ENCODE measurements at places on chromosomes 7 and 10.

GRCh38 chr10:71697938-71698709 is 21.5 kb downstream of the C10orf105 start:
- no peak for DNase-seq

DNA sequence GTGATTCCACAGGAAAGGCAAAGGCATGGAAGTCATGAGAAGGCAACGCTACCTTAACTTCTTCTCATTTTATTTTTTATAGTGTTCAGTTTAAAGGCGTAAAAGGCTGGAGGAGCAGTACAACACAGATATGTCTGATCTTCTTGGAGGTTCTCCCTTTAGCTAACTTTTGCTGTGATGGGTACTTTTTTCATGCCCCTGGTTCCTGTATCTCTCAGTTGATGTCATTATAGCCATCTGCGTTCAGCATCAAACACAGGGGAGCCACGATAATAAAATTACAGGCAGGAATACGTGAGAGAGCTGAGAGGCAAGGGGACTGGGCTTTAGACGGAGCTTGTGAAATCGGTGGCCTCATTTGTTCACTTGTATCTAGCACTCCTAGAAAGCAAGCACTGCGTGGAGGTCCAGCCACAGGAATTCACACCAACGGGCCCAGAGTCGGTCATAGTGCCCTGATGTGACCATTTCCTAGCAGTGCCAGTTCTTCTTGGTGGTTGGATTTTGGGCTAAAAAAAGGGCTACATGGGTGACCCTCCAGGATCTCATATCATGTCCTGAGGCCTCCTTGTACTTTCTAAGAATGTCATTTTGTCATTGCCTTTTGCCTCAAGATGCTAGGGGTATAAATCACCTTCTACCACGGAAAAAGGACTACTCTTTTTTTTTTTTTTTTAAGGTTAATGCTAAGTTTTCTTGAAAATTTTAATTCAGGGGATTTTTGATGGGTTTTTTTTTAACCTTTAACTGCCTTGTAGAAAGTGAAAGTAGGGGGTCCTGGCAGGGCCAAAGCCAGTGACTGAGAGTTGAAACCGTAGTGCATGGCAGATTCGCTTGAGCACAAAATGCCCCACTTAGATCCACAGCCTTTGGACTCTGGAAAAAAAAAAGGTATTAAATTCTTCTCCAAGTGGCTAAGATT is 191.5 kb downstream of the CELF2 start:
- no peak for DNase-seq

DNA sequence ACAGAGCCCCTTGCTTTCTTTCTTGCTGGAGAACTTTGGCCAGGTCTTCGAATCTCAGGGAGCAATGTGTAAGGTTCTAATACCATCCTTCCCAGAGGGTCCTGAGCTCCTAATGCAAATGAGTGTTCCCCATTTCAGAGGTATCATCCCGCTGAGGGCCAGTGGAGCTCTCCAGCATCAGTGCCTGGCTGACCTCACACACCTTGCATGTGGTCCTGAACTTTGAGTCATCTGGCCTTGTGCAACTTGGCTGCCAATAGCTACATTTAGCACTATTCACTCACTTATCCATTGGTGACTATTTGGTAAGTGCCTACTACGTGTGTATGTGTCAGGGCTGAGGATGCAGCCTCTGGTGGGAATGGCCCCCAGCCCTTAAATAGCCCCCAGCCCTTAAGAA is 48.4 kb upstream of the HABP2 start:
- no peak for DNase-seq

GRCh38 chr10:44879531-44879899 is 31.6 kb upstream of the TMEM72 start:
- no peak for DNase-seq

DNA sequence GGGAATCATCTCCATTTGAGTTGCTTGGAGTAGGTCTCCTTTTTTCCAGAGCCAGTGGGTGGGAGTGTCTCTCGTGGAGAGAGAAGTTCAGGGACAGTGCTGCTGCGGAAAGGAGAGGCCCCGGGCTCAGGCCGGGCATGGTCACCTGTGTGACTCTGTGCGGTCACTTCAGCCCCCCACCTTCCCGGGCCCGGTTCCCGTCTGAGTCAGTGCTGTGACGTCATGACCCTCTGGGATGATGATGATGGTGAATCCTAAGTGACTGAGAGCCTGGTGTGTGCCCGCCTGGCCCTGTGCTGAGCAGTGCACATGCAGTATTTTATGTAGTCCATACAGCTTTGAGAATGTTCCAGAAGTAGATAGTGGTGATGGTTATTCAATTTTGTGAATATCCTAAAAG is 32.6 kb upstream of the AP5Z1 start:
- no peak for DNase-seq

- no peak for DNase-seq
These were observed 6.5 kb downstream of the ZSWIM8 start for GRCh38 chr10:73791871-73792400.

DNA sequence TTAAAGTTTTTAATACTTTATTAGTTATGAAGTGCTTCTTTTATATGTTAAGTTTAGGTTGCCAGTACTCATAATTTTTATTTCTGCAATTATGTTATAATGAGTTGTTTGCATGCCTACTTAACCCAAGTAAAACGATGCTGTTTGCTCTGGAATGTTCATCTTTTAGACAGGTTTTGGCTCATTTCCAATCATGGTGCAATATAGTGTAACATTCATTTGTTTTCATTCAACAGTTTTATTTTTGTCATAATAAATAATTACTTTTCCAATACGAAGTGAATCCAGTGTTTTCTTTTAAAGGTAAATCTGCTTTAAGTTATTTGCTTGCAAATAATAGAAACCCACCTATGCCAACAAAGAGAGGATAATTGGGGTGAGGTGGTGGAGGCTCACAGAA is 22.1 kb downstream of the ARL5B start:
- DNase-seq: no peak

GRCh38 chr10:12670004-12670403 is 320.7 kb downstream of the CAMK1D start:
- peak; percentile 68 for DNase-seq

DNA sequence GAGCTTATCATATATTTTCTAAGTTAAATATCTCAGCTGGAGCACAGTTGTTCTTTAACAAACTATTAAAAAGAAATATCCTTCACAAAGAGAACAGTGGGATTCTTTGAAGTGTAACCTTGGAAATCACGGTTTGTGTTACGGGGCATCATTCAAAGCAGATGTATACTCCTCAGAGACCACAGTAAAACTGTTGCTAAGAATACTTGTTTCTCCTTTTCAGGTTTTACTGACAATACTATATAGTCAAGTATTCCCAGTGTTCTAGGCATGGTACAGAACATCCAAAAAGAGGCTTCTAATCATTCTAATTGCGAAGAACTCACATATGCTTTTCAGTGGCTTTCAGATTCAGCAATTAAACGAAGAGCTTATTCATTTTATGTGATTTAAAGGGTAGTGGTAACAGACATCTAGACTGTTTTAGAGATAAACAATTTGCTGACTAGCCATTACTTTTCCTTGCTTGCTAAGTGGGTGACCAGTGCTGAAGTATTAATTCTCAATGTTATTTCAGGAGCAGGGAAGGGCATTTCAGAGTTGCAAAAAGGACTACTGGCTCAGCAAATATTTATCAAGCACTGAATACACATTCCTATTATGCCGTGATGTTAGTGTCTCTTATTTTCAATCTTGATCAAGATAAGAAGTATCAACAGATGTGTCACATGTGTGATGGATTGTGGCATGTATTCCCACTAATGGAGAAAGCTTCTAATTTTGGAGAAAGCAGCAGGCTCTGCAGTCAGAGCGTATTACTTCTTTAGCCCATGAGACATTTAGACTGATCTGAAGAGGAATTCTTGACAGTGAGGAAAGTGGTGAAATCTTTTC is 236.8 kb downstream of the RNLS start:
- no peak for DNase-seq

GRCh38 chr10:60041489-60042133 is 135.3 kb upstream of the CCDC6 start:
- no peak for DNase-seq

- DNase-seq: peak; percentile 47
These were observed 56.8 kb downstream of the SND1 start for GRCh38 chr7:127708788-127709187.

GRCh38 chr7:80379034-80379982 is 132.6 kb downstream of the GNAT3 start:
- peak; percentile 62 for DNase-seq

DNA sequence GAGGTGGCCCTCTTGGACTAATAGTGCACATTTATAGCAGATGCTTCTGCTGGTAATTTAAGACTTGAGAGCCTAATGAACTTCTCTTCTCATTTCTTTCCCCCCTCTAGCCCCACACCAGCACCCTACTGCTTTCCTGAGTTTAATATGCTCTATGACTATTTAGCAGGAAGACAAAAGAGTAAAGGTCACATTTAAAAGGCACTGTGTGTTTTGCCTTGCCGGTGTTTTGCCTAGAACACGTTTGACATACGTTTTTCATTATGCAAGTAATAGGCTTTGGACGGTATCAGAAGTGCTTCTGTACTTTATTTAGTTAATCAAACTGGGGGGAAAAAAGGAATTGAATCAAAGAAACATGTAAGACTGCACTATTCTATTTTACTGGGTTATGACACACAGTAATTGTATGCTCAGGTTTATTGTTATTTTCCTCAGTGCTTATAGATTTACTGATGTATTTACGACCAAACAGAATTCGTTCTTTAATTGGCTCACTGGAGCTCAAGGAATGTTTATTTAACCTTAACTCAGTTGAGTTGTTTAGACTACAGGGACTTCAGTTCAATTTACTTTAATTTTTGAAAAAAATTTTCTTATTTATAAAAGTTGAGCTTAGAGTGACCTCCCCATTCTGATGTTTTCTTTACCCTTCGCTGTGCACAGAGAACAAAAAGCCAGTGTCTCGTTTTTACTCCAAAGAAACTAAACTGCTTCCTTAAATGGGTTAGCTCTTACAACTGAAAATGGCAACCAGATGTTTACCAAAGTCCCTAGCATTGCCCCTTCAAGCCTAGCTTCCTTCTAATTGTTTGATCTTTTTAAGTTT is 35.4 kb downstream of the CPED1 start:
- DNase-seq: no peak

DNA sequence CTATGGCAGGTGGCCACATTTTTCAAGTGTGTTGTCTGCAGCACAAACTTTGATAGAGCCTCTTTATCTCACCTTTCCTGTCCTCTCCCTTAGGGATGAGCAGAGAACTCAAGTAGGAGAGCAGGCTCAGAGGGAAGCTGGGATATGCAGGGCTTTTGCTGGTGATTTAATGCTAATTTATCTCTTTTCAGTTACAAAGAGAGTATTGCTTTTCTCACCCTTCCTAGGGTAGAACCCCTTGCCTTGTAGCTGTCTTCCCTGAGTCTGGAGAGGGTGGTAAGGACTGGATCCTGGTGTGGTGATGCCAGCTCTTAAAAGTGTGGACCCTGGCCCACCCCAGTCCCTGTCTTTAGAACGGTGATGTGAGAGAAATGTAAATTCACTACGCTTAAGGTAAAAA is 1061.4 kb downstream of the TYW1 start:
- no peak for DNase-seq

DNA sequence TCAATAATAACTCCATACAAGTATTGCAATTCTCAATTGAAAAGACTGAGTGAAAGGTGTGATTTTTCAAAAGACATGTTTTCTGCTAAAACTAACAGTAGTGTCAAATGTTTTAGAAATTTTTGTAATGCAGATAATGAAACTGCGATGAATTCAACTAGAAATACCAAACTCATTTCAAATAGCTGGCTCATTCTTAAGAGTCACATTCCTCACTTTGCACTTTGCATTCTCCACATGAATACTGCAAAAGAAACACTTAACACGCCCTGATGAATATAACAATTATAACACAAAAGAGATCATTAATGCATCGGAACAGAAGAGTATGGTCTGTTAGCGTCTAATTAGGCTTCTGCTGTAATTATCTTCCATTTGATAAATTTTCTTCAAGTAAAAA is 15.5 kb upstream of the TSPAN12 start:
- DNase-seq: no peak

- DNase-seq: peak; percentile 32
These were observed 129.0 kb downstream of the HERPUD2 start for GRCh38 chr7:35565927-35566326.

DNA sequence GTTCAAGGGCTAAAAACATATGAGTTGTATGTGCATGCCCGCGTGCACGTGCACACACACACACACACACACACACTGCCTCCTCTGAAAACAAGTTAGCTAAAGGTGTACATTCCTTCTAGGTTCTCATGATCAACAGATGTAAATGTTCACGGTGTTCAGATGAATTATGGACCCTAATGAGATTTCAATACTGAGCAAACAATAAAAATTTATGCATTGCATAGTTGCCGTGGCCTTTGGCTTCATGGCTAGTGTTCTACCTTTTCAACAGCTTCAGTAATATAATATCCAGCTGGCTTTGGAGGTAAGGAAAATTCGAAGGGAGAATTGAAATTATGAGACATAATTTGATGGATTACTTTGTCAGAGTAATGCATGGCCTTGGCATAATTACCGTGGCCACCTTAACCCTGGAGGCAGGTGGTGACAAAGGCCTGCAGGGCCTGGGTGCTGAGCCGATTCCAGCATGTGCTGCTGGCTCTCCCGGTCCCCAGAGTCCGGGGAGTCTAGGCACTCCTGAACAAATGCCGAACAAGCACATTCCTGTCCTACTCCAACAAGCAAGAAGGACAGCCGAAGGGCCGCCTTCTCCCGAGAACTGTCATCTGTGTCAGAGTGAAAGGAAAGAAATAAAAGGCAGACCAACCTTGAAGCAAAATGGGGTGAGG is 166.6 kb upstream of the TCF7L2 start:
- DNase-seq: no peak

DNA sequence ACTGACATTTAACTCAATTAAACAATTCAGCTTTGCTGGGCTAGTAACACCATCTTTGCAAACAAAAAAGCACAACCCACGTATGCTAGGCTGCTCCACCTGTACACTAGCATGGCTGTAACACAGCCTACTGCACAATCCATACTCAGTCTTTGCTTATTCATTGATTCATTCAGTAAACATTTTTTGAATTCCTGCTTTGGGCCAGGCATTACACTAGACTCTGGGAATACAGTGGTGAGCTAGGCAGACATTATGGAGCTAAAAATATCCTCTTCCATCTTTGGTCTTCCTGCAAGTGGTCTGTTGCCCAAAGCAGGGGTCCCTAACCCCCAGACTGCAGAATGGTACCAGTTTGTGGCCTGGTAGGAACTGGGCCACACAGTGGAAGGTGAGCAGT is 9.9 kb downstream of the CNNM1 start:
- no peak for DNase-seq

GRCh38 chr7:137925754-137926153 is 76.1 kb downstream of the CREB3L2 start:
- no peak for DNase-seq

GRCh38 chr10:68537796-68538195 is 10.5 kb upstream of the SLC25A16 start:
- DNase-seq: no peak

DNA sequence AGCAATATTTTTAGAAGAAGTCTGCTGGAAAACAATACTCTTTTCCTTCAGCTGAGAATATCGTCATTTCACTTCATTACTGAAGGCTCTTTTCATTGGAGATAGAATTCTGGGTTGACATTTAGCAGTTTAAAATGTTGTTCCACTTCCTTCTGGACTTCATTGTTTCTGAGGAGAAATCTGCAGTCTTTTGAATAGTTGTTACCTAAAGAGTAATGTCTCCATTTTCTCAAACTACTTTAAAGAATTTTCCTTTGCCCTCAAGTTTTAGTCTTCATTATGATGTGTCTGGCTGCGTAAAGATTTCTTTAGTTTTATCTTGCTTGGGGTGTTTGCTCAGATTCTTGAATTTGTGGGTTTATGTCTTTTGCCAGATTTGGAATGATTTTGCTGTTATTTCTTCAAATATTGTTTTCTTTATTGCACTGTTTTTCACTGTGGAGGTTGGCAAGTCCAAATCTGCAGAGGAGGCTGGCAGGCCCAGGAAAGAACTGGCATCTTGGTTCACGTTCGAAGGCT is 136.3 kb downstream of the DNAJB6 start:
- DNase-seq: no peak

GRCh38 chr10:38093816-38094157 is 350 bp upstream of the ZNF37A start:
- DNase-seq: no peak

Measured in HT1080 (cell line).